Psoas muscle (tissue), 8 donors: ENCODE measurements at places on chromosomes 16 and 17. TPM values are rescaled to one million over a fixed set of nuclear protein-coding genes. Genes with fewer than 3 reads are reported as not detected.

Gene NPIPB13
- 3.0 TPM for total RNA-seq

Gene KLHL10
- total RNA-seq: not detected

Gene CLUH
- 144 TPM for total RNA-seq

Gene ITGAL
- 1.5 TPM for total RNA-seq

Gene EXOC3L1
- 1.2 TPM for total RNA-seq

- no peak for DNase-seq
Observed at GRCh38 chr16:78927766-78928165, 672.8 kb downstream of the MAF start.

GRCh38 chr17:48406936-48407567, 23.0 kb downstream of the SKAP1 start:
- DNase-seq: no peak

GRCh38 chr17:17088541-17089525, 46.6 kb downstream of the MPRIP start:
- no peak for DNase-seq

DNA sequence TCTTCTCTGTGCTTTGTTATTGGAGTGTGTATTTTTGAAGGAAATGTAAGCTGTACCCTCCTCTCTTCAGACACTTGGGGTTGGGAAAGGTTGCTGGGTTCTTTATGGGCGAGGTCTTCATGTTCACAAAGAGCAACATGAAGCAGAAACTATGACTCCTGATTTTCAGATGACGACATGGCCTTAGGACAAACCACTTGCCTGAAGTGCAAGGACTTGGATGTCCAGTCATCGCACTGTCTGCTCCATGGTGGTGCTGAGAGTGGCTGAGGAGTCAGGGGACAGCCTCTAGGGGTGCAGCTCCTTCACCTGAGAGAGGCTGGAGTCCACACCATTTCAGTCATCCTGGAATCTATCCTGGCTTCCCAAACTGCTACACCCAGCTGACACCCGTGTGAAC, 183.9 kb upstream of the CDH5 start:
- no peak for DNase-seq

DNA sequence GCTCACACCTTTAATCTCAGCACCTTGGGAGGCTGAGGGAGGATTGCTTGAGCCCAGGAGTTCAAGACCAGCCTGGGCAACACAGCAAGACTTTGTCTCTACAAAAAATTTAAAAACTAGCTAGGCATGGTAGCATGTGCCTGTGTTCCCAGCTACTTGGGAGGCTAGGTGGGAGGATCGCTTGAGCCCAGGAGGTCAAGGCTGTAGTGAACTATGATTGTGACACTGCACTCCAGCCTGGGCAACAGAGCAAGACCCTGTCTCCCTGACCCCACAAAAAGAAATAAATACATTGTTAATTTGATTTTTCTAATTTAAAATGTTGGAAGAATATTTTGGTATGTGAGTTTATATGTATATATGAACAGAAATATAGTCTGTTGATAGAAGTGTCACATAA, 22.4 kb upstream of the PHAF1 start:
- no peak for DNase-seq

DNA sequence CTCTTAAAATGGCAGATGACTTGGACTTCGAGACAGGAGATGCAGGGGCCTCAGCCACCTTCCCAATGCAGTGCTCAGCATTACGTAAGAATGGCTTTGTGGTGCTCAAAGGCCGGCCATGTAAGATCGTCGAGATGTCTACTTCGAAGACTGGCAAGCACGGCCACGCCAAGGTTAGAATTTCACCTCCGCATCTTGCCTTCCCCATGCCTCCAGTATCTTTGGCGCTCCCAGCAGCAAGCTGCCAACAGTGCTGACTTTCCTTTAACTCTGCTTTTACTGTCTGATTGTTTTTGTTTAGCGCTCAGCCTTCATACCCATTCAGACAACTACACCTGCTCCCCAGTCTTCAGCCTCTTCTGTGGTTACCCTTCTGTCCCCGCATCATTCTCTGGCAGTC, 2.2 kb downstream of the EIF5A start:
- no peak for DNase-seq

- no peak for DNase-seq
Observed at GRCh38 chr16:84482001-84482891, 22.2 kb downstream of the MEAK7 start.

GRCh38 chr17:46722662-46723285, 95.7 kb downstream of the WNT3 start:
- no peak for DNase-seq

DNA sequence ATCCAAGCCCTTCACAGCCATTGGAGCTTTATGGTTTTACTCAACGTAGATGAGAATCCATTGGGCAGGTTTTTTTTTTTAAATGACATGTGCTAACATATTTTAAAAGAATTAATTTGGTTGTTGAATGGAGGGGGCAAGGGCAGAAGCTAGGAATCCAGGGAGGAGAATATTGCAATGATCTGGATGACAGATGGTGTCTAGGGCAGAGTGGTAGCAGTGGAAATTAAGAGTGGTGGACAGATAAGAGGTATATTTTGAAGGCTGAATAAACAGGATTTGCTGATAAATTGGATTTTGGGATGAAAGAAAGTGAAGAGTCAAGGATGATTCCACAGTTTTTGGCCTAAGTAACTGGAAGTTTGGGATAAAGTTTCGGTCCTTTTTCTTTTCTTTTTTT, 54.8 kb upstream of the DHX40 start:
- no peak for DNase-seq

GRCh38 chr17:13761038-13761603, 159.4 kb upstream of the HS3ST3A1 start:
- DNase-seq: no peak

DNA sequence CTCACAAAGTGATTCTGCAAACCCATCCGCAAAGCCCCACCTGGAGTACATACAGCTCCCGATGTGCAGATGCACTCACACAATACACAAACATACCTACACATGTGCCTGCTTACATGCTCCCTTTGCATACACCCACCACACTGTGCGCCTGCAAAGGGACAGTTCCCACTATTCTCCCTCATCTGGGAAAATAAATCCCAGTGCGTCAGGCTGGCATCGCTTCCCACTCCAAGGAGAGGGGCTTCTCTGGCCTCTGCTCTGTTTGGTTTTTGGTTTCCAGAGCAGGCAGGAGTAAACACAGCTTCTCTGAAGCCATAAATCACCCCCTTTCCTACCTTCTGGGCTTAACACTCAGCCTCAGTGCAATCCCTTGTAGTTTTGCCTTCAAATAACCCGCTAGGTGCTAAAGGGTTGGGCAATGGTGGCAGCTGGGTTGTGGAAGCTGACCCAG, 14.7 kb downstream of the HOXB4 start:
- no peak for DNase-seq

GRCh38 chr17:80566054-80566400, 21.4 kb downstream of the RPTOR start:
- no peak for DNase-seq

GRCh38 chr16:47713225-47713595, 252.1 kb downstream of the PHKB start:
- no peak for DNase-seq

GRCh38 chr17:77146882-77147281, 6.1 kb downstream of the SEC14L1 start:
- no peak for DNase-seq
